ENCODE measurements at places on chromosomes 5 and 9.

DNA sequence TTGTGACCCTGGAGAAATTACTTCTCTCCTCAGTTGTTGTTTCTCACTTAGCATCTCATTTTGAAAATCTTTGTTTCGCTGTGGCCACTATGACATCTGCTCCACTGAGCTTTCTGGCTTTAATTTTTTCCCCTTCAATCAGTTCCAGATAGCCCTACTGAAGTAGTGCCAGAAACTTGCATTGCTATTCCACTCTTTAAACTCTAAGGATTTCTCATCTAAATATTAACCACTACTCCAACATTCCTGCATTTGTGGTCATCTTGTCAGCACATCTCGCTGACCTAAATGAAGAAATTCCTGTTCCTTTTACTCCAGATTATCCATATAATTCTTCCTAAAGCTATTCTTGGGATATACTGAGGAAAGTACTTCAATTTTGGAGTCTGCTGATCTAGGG, 15.3 kb upstream of the NOL6 start:
- no peak for DNase-seq

DNA sequence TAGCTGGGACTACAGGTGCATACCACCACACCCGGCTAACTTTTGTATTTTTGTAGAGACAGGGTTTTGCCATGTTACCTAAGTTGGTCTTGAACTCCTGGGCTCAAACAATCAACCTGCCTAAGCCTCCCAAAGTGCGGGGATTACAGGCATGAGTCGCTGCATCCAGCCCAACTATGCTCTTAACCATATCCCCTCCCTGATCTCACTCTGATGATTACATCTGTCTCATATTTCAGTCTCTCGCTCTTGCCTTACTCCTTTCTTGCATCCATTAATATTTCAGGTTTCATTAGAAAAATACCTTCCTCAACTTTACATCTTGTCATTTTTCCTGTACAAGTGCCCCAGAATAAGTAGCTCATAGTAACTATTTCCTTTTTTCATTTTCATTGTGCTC, 61.0 kb upstream of the BASP1 start:
- DNase-seq = no peak

GRCh38 chr5:749101-749670, 35.3 kb downstream of the ZDHHC11B start:
- no peak for DNase-seq

GRCh38 chr5:68246802-68247201, 31.2 kb downstream of the PIK3R1 start:
- DNase-seq = no peak

DNA sequence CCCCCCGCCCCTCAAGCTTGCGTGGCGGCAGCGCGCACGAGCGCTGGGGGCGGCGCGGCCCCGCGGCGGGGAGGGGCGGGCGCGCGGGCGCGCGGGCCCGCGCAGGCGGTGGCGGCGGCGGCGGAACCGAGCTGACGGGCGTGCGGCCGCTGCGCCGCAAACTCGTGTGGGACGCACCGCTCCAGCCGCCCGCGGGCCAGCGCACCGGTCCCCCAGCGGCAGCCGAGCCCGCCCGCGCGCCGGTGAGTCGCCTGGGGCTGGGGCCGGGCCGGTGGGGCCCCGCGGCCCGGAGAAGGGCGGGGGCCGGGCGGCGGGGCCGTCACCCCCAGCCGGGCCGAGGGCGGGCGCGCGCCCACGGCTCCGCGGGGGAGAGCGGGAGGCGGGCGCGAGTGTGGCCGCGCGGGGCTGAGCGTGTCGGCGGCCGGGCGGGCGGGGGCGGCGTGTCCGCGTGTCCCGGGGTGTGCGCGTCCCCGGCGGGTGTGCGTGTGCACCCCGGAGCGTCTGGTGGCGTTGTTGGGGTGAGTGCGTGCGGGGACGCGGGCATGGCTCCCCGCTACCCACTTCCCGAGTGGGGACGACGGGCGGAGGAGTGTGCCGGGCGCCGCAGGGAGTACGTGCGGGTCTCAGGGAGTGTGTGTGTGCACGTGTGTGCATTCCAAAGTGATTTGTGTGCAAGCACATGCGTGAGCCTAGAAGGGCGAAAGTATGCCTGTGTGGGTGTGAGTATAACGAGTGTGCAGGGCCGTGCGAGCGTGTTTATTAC, at the start of gene NEK6:
Gene NEK6, plus strand, starts transcription at position 106 of the 763 bp plus-strand sequence. CDS start 44,016 bp downstream, outside the sequence.
- DNase-seq = peak; percentile 23

- DNase-seq = no peak
Observed at GRCh38 chr9:104864675-104865104, 63.3 kb downstream of the ABCA1 start.

Data from stimulated activated CD8-positive, alpha-beta memory T cell treated with anti-CD3 and anti-CD28 coated beads, Interleukin-15, amount 100 ng/mL, for 4 hours (primary cell).